ENCODE measurements at places on chromosomes 12 and 14. TPM values are rescaled to one million over a fixed set of nuclear protein-coding genes. Genes with fewer than 3 reads are reported as not detected.

DNA sequence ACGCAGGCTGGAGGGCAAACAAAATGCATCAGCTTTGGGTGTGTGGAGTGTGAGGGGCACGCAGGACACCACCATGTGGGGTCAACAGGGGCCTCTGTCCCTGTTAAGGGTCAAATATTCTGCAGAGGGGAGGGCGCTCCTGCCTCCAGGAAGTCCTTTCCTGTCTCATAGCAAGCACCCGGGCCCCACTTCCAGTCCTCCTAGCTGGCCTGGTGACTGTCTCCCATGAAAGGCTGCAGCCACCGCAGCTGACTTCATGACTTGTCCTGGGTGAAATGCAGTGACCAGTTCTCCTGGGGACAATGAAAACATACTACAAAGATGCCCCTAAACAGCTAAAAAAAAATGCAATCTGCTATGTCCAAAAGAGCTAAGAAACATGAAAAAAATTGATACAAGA, 53.6 kb downstream of the LGMN start:
- DNase-seq = no peak
- no peak overlapping the region for H3K4me3 ChIP-seq
- H3K36me3 ChIP-seq = peaks cover 5% of the 10 kb centered on the region
- peaks cover 14% of the 10 kb centered on the region for H3K4me1 ChIP-seq
- no peak overlapping the region for H3K27ac ChIP-seq
- peaks cover 3% of the 10 kb centered on the region for H3K27me3 ChIP-seq

Gene GUCY2C
- not detected for total RNA-seq

Gene SYNE3
- total RNA-seq = 71.7 TPM

- no peaks in the 10 kb centered on the region for H3K4me1 ChIP-seq
- H3K27me3 ChIP-seq = no peaks in the 10 kb centered on the region
- no peaks in the 10 kb centered on the region for H3K36me3 ChIP-seq
- no peak for DNase-seq
- no peak overlapping the region for H3K4me3 ChIP-seq
- H3K27ac ChIP-seq = no peak overlapping the region
Observed at GRCh38 chr14:33430414-33431035, 491.8 kb downstream of the NPAS3 start.

DNA sequence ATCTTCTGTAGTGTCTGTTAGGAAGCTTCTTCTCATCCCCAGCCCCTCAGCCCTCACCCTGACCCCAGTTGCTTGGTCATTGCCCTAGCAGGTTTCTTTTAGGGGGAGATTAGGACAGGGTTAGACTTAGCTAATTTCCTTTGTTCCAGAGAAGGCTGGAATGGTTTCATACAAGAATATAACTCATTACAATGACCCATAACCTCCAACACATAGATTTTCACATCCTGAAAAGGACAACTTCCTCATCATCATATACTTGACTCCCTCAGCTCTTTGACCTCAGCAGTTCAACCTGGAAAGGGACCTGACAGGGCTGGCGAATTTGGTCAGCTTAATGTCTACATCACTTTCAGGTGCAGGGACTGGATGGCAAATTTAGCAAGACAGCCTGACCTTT, 8.0 kb upstream of the BHLHE41 start:
- no peaks in the 10 kb centered on the region for H3K36me3 ChIP-seq
- DNase-seq = no peak
- no peak overlapping the region for H3K27ac ChIP-seq
- H3K27me3 ChIP-seq = peaks cover 41% of the 10 kb centered on the region

- peaks cover 14% of the 10 kb centered on the region for H3K36me3 ChIP-seq
- H3K27me3 ChIP-seq = no peaks in the 10 kb centered on the region
- no peak overlapping the region for H3K4me3 ChIP-seq
- H3K27ac ChIP-seq = no peak overlapping the region
- peaks cover 12% of the 10 kb centered on the region for H3K4me1 ChIP-seq
Observed at GRCh38 chr14:50359631-50360030, 37.0 kb downstream of the CDKL1 start.

Gene INHBC
- total RNA-seq = not detected

- no peaks in the 10 kb centered on the region for H3K36me3 ChIP-seq
- H3K4me3 ChIP-seq = no peak overlapping the region
- H3K27ac ChIP-seq = no peak overlapping the region
- no peaks in the 10 kb centered on the region for H3K4me1 ChIP-seq
- H3K27me3 ChIP-seq = no peaks in the 10 kb centered on the region
Observed at GRCh38 chr12:109637348-109637747, 63.8 kb downstream of the MVK start.

- no peaks in the 10 kb centered on the region for H3K27me3 ChIP-seq
- no peaks in the 10 kb centered on the region for H3K36me3 ChIP-seq
- peaks cover 19% of the 10 kb centered on the region for H3K4me1 ChIP-seq
- DNase-seq = no peak
Observed at GRCh38 chr12:132452596-132453350, 37.2 kb upstream of the FBRSL1 start.

- no peaks in the 10 kb centered on the region for H3K27me3 ChIP-seq
- no peak overlapping the region for H3K27ac ChIP-seq
- no peak for DNase-seq
Observed at GRCh38 chr14:96309896-96310330, 53.2 kb downstream of the ATG2B start.

Gene TBC1D30
- total RNA-seq = 0.12 TPM

DNA sequence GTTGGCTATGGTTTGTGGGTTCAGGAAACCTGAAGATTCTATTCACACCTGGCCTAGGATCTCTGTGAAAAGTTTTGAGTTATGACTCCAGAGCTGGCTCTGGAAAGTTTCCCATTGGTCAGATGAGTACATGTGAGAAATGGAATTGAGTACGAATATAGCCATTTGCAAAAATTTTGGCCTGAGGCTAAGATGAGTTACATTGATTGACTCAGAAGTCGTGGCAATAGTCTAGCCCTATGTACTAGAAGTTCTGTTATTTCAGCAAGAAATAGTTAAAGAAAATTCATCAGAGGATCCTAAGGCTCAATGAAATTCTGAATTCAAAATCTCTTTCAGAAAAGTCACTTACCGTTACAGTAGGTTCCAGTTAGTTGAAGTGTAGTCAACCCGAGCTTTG, 109.9 kb downstream of the PTCSC3 start:
- DNase-seq = no peak
- no peaks in the 10 kb centered on the region for H3K4me1 ChIP-seq
- H3K27ac ChIP-seq = no peak overlapping the region

- H3K27me3 ChIP-seq = no peaks in the 10 kb centered on the region
- H3K27ac ChIP-seq = no peak overlapping the region
- H3K4me3 ChIP-seq = no peak overlapping the region
- no peaks in the 10 kb centered on the region for H3K4me1 ChIP-seq
- H3K36me3 ChIP-seq = no peaks in the 10 kb centered on the region
Observed at GRCh38 chr14:33689680-33690079, 261.2 kb downstream of the EGLN3 start.

GRCh38 chr14:70707138-70708038, 65.7 kb downstream of the TTC9 start:
- no peaks in the 10 kb centered on the region for H3K36me3 ChIP-seq
- H3K27me3 ChIP-seq = peaks cover 2% of the 10 kb centered on the region
- no peaks in the 10 kb centered on the region for H3K4me1 ChIP-seq
- no peak overlapping the region for H3K4me3 ChIP-seq
- DNase-seq = no peak

GRCh38 chr14:29446971-29447370, 480.7 kb downstream of the PRKD1 start:
- no peaks in the 10 kb centered on the region for H3K36me3 ChIP-seq
- no peaks in the 10 kb centered on the region for H3K4me1 ChIP-seq
- no peak for DNase-seq
- no peaks in the 10 kb centered on the region for H3K27me3 ChIP-seq
- H3K4me3 ChIP-seq = no peak overlapping the region

Gene ADSS1
- 1.9 TPM for total RNA-seq

GRCh38 chr12:78101113-78101876, 270.6 kb downstream of the NAV3 start:
- DNase-seq = no peak
- no peaks in the 10 kb centered on the region for H3K4me1 ChIP-seq
- no peaks in the 10 kb centered on the region for H3K27me3 ChIP-seq
- no peak overlapping the region for H3K27ac ChIP-seq
- no peaks in the 10 kb centered on the region for H3K36me3 ChIP-seq

Gene ERP27
- 25.4 TPM for total RNA-seq

GRCh38 chr12:42076976-42077375, 67.7 kb downstream of the GXYLT1 start:
- H3K27me3 ChIP-seq = no peaks in the 10 kb centered on the region
- DNase-seq = no peak
- H3K27ac ChIP-seq = no peak overlapping the region

Gene HOXC5
- total RNA-seq = not detected

Gene AQP2
- not detected for total RNA-seq

Gene ANKRD33
- total RNA-seq = not detected

DNA sequence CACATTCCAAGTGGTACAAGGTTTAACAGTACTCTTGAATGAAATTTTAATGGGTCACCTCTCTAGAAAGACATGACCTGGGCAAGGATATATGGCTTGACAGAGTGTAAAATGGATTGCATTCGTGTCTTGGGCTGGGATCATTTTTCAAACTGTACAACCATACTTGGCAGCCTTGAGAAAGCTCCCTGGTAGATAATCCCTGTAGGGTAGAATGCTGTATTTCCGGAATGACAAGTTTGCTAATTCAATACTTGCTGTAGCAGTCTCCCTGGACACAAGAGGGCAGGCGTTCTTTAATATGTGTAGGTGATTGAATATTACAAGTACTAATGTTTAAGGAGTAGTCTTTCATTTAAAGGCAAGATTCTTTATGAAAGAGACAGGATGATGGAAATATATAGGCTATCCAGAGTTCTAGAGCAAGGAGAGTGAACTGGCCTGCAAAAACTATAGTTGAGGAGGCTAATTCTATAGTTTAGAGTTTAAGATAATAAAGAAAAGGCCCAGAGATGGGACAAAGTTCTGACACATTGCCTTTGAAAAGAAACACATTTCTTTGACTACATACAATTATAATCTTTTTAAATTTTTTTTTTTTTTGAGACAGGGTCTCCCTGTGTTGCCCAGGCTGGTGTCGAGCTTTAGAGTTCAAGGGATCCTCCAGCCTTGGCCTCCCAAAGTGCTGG, 53.4 kb downstream of the PLBD1 start:
- no peaks in the 10 kb centered on the region for H3K4me1 ChIP-seq
- H3K4me3 ChIP-seq = no peak overlapping the region
- DNase-seq = no peak

DNA sequence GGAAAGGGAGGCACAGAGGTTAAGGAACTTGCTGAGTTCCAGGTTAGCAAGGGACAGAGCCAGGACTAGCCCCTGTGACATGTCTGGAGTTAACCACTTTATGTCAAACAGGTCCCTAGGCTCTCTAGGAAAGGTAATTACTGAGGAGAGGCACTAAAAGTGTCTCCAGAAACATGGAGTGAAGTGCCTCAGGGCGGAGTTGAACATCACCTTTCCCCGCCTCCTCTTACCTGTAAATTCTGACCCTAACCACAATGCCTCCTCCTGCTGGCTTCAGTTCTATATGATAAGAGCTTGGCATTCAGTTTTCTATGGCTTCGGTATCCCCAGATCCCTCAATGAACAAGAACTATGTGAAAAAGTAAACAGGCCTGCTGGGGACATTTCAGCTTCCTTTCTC, 18.1 kb downstream of the RPH3A start:
- no peak overlapping the region for H3K27ac ChIP-seq
- H3K27me3 ChIP-seq = peaks cover 9% of the 10 kb centered on the region
- H3K4me1 ChIP-seq = no peaks in the 10 kb centered on the region
- DNase-seq = no peak

Gene NRIP2
- total RNA-seq = not detected

DNA sequence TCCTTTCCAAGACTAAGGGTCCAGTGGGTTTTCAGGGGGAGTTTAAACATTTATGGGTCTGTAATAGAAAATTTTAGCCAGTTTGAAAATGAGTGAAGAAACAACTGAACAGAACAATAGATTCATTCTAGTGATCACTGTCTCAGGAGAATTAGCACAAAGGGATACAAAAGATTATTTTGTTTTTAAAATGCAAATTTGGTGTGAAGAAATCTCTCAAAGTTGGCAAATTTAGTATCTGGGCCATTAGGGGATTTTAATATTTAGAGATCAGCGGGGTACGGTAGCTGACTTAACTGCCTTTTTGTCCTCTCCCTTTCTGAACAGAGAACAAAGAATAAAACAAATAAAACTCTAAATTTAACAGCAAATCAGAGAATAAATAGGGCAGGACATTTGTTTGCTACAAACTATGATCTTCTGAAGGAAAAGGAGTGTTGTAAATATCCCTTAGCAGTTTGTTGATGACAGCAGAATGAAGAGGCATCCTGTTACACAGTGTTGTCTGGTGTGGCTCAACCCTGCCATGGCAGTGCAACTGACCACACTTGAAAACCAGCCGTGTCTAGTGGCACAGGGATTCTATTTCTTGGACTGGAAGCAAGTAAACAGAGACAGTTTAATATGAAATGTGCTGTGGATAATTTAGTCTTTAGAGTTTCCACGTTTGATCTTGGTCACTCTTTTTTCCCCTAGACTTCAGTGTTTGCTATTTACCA, 46.3 kb upstream of the LRTM2 start:
- no peak for DNase-seq
- no peak overlapping the region for H3K4me3 ChIP-seq
- no peaks in the 10 kb centered on the region for H3K27me3 ChIP-seq
- no peaks in the 10 kb centered on the region for H3K4me1 ChIP-seq
- H3K27ac ChIP-seq = no peak overlapping the region

- H3K4me3 ChIP-seq = no peak overlapping the region
- no peaks in the 10 kb centered on the region for H3K36me3 ChIP-seq
- no peak overlapping the region for H3K27ac ChIP-seq
- DNase-seq = no peak
- H3K4me1 ChIP-seq = peaks cover 36% of the 10 kb centered on the region
- H3K27me3 ChIP-seq = peaks cover 48% of the 10 kb centered on the region
Observed at GRCh38 chr12:53994264-53995001, 5.5 kb upstream of the HOXC9 start.

Gene OASL
- total RNA-seq = 19.3 TPM

GRCh38 chr12:52598966-52599365, 2.3 kb downstream of the KRT72 start:
- H3K4me3 ChIP-seq = no peak overlapping the region
- H3K27ac ChIP-seq = no peak overlapping the region
- H3K4me1 ChIP-seq = no peaks in the 10 kb centered on the region
- H3K36me3 ChIP-seq = no peaks in the 10 kb centered on the region

GRCh38 chr12:42607584-42608058, 18.1 kb upstream of the PRICKLE1 start:
- no peaks in the 10 kb centered on the region for H3K36me3 ChIP-seq
- H3K4me3 ChIP-seq = no peak overlapping the region
- no peak overlapping the region for H3K27ac ChIP-seq
- DNase-seq = no peak
- H3K27me3 ChIP-seq = no peaks in the 10 kb centered on the region

GRCh38 chr14:50714450-50715073, 46.5 kb upstream of the SAV1 start:
- H3K4me3 ChIP-seq = no peak overlapping the region
- no peaks in the 10 kb centered on the region for H3K27me3 ChIP-seq
- H3K4me1 ChIP-seq = no peaks in the 10 kb centered on the region

Gene ANO2
- 0.10 TPM for total RNA-seq

DNA sequence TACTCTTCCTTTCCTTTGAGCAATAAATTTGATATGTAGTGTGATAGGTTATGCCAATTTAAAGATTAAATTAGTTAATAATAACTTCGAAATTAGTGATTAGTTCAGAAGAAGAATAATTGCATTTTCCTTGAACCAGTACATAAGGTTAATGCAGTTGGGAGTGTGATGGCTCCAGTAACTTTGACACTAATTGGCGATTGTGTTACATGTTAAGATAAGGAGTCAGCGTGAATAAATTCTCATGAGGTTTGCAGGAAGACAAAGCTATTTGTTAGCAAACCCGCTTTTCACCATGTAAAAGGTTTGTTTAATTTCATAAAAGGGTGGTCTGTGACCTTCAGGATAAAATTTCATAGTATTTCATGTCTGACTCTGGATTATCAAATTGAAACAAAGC, 1226.8 kb downstream of the SLC16A7 start:
- H3K36me3 ChIP-seq = no peaks in the 10 kb centered on the region
- H3K4me3 ChIP-seq = no peak overlapping the region
- no peaks in the 10 kb centered on the region for H3K27me3 ChIP-seq
- no peaks in the 10 kb centered on the region for H3K4me1 ChIP-seq
- DNase-seq = no peak

All from CD4-positive, CD25-positive, alpha-beta regulatory T cell (primary cell).